GOT3 (cell line): ENCODE measurements at places on chromosomes 7 and 10.

- no peak for DNase-seq
Observed at GRCh38 chr10:11337516-11337915, 273.9 kb downstream of the USP6NL start.

DNA sequence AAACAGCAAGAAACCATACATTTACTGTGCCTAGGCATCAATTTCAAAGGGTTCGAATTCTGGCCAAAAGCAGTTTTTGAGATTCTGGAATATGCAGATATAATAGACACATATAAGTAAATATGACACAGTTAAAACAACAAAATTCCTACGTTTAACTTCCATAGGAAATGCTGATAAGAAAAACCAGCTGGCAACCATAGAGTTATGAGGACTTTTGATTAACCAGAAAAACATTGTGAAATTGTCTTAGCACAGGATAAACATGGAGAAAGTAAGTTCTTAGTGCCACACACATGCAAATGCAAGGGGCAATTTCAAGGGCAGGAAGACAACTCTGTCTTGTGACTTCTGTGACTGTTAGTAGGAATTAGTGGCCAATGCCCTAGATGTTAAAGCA is 702.1 kb downstream of the TNS3 start:
- no peak for DNase-seq

- no peak for DNase-seq
Observed at GRCh38 chr10:95263864-95264226, 27.0 kb downstream of the PDLIM1 start.

DNA sequence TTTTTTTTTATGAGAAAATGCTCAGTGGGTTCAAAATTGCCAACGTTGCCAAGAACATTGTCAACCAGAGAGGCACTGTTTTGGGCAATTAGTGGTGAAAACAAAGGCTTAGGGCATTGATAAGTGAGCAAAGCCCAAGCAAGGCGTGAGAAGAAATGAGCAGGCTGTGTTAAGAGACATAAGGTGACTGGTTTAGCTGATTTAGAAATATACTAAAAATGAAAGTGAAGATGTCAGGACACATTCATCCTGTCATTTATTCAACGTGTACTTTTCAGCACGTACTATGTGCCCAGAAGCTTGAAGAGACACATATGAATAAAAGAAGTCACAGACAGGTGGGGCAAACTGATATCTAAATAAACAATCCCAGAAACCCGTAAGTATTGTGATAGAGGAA is 31.8 kb downstream of the AOAH start:
- no peak for DNase-seq

- no peak for DNase-seq
Observed at GRCh38 chr7:128841921-128842673, 11.9 kb downstream of the FLNC start.

- DNase-seq = no peak
Observed at GRCh38 chr7:732556-732955, 5.5 kb upstream of the PRKAR1B start.

GRCh38 chr10:106971411-106971831 is 193.1 kb downstream of the SORCS1 start:
- DNase-seq = no peak

- no peak for DNase-seq
Observed at GRCh38 chr7:7272294-7272693, 90.0 kb downstream of the C1GALT1 start.

GRCh38 chr10:49260644-49261296 is 38.2 kb upstream of the C10orf71 start:
- no peak for DNase-seq

DNA sequence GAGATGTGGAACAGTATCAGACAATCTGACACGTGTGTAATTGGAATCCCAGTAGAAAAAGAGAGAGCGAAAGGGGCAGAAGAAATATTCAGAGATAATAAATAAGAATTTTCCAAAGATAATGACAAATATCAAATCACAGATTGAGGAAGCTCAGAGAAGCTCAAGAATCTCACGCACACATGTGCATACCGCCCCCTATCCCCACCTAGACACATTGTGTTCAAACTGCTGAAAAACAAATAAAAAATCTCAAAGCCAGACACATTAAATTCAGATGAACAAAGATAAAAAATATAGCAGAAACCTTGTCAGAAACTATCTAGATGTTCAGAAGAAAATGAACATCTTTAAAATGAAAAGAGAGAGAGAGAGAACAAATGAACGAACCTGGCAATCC is 17.2 kb downstream of the SFR1 start:
- DNase-seq = no peak

DNA sequence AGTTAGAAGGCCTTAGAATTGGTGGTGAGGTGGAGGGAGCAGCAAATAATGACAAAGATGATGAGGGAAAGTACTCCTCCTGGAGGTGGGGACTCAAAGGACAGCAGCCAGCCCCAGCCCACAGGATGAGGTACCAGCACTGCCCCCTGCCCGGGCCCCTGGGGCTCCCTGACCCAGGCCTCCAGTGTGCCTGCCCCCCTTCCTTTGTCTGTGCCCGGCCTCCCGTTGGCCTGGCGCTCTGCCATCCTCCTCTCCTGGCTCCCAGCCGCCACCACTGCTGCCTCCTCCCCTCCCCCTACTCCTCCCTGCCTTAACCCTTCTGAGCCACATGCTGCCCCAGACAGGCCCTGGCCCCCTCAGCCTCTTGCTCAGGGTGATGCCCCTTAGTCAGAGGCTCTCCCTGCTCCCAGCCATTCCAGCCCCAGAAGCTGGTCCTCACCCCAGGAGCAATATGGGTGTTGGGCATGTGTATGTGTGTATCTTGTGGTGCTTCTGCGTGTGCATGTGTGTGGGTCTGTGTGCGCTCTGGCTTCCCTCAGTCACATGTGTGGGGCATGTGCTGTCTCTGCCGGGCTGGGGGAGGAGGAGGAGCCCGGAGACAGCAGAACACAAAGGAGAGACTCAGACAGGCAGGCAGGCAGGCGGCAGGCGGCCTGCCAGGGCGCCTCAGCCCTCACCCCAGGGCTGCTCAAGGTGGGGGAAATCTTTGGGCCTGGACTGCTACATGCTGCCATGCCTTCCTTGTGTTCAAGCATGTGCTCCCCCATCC is 2.6 kb downstream of the LDB1 start:
- no peak for DNase-seq

DNA sequence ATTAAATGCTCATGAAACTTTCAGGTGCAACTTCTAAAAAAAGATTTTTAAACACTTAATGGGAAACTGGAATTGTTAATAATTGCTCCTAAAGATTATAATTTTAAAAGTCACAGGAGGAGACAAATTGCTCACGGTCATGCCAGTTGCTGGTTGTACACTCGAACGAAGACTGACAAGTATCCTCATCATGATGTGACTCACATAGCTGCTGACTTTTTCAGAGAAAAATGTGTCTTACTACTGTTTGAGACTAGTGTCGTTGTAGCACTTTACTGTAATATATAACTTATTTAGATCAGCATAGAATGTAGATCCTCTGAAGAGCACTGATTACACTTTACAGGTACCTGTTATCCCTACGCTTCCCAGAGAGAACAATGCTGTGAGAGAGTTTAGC is 79.3 kb downstream of the ITGB8 start:
- DNase-seq = no peak

- no peak for DNase-seq
Observed at GRCh38 chr7:51009716-51010496, 227.2 kb upstream of the GRB10 start.

DNA sequence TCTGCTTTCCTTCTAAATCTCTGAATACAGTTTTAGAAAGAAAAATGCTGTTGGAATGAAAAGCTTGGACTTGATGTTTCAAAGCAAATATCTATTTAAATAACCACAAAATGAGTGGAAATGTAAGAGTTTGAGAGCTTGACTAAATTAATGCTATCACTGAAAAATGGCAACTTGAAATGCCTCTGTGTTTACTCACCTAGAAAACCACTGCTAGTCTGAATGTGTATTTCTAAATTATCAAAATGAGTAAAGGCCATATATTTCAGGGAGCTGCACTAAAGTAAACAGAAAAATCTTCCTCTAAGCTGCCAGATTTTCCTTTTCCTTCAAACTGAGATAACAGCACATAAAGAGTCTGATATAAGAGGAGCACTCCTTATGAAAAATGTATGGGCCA is 87.9 kb downstream of the DPY19L1 start:
- no peak for DNase-seq

DNA sequence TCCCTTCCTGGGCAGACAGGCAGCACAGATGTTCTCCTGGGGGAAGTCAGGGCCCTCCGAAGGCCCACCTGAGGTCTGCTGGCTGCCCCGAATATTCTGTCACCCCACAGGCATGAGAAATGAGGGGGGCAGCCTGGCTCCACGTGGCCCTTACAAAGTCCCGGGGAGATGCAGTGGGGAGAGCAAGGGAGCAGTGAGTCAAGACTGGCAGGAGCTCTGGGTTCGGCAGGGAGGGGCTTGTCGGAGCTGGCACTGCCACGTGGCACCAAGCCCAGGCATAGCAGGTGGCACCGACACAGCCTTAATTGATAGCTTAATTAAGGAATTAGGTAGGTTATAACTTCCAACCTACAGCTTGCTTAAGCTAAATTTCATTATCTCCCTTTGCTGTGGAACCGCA is 163.9 kb downstream of the USP6NL start:
- DNase-seq = no peak

- no peak for DNase-seq
Observed at GRCh38 chr10:23314835-23315239, 29.8 kb downstream of the C10orf67 start.

GRCh38 chr7:140458916-140459315 is 20.4 kb downstream of the MKRN1 start:
- no peak for DNase-seq

- DNase-seq = no peak
Observed at GRCh38 chr10:80168162-80168511, 35.6 kb downstream of the PLAC9 start.

- DNase-seq = no peak
Observed at GRCh38 chr7:133678137-133678814, 425.4 kb downstream of the EXOC4 start.

DNA sequence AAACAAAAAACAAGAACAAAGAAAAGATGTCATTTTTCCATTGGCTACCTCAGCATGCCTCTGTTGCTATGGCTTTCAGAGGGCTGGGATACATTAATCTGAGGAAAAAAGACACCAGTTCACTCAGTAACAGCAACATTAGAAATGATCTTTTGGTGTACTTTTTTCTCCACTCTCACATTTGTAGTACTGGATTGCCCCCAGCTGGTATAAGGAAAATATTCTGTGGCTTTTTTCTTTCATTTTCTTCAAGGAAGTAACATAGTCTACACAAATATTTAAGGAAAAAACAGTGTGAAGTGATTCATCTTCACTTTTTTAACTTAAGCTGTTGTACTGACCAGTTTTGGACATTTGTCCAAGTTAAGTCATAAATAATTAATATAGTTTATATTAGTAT is 482.3 kb downstream of the SORCS1 start:
- DNase-seq = no peak

DNA sequence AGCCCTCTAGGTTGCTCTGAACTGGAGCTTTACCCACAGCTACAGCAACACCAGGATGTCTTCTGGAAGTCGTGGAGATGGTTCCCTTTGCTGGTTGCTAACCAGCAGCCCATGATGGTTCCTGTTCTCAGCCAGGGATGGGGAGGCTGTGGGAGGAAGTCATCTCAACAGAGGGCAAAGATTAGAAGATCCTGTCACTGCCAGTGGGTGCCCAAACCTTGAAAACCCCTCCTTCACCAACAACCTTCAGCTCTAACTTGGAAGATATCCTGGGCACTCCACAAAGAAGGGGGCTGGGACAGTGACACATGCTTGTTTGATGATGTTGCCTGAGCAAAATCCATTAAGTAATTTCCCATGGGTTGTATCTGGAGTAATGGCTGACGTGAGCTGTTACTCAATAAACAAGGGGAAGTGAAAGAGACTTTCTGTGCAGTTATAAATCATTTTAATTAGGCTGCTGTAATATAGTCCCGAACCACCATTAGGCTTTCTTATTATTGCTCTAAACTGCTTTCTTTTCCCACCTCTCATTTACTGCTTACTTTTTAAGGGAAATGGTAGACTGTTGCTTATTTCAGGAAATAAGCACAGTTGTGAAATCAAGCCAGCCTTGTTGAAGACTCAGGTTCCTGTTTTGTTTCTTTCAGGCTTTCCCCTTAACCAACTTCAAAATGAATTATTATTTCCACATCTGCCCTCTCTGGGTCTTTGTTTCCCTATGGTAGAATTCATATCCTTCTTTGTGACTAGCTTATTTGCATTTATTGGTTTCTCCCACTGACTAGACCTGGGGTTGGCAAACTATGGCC is 124.8 kb downstream of the PPP1R17 start:
- DNase-seq = peak; percentile 40

GRCh38 chr10:34475274-34475646 is 339.8 kb downstream of the PARD3 start:
- DNase-seq = no peak

- DNase-seq = no peak
Observed at GRCh38 chr7:116236020-116236630, 25.8 kb downstream of the TES start.

GRCh38 chr7:111380945-111381344 is 181.3 kb downstream of the IMMP2L start:
- no peak for DNase-seq

DNA sequence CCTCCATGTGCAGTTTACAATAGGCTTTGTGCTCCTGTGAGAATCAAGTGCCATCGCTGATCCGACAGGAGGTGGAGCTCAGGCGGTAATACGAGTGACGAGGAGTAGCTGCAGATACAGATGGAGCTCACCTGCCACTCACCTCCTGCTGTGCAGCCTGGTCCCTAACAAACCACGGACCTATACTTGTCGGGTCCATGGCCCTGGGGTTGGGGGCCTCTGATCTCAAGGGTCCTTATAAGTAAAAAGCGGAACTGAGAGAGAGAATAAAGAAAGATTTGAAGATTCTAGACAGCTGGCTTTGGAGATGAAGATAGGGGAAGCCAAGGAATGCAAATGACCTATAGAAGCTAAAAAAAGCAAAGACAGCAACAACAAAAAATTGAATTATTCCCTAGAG is 130.6 kb downstream of the PLXDC2 start:
- DNase-seq = no peak

GRCh38 chr7:64314566-64314965 is 805 bp downstream of the ZNF736 start:
- DNase-seq = no peak

- no peak for DNase-seq
Observed at GRCh38 chr10:3825244-3825643, 40.2 kb upstream of the KLF6 start.

GRCh38 chr7:158246960-158247673 is 340.5 kb downstream of the PTPRN2 start:
- no peak for DNase-seq

GRCh38 chr7:88835147-88835728 is 39.7 kb upstream of the TEX47 start:
- no peak for DNase-seq

GRCh38 chr10:121781101-121781500 is 146.7 kb downstream of the ATE1 start:
- no peak for DNase-seq

DNA sequence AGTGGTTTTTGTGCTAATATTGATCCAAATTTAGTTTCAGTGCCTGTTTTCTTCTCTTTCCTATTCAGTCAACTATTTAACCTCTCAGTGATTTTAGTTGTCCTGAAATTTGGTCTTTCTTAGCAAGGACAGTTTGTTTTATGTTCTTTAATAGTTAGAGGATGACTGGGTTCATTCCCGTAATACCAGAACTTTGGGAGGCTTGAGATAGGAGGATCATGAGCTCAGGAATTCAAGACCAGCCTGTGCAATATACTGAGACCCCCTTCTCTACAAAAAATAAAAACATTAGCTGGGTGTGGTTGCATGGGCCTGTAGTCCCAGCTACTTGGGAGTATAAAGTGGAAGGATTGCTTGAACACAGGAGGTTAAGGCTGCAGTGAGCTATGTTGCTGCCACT is 148.3 kb downstream of the EXOC4 start:
- DNase-seq = no peak

GRCh38 chr10:843703-844102 is 87.8 kb downstream of the LARP4B start:
- no peak for DNase-seq

- DNase-seq = no peak
Observed at GRCh38 chr7:27897001-27897400, 157.0 kb downstream of the TAX1BP1 start.
